ENCODE measurements at places on chromosomes 12 and 14. TPM values are rescaled to one million over a fixed set of nuclear protein-coding genes. Genes with fewer than 3 reads are reported as not detected.
A peak's percentile ranks its signal among the peaks of the same experiment; 100 is the strongest.

Gene MLF2
- total RNA-seq, result 236 TPM

Gene PLEKHH1
- total RNA-seq, result under 0.01 TPM

Gene LTBR
- 19.7 TPM for total RNA-seq

Gene FBLN5
- total RNA-seq, result 9.7 TPM

Gene PRICKLE1
- 21.3 TPM for total RNA-seq

Gene NKX2-1
- not detected for total RNA-seq

Gene GAS2L3
- total RNA-seq, result 15.6 TPM

Gene ACRBP
- total RNA-seq, result not detected

GRCh38 chr14:93733231-93733630 is 55.1 kb downstream of the PRIMA1 start:
- no peak overlapping the region for H3K4me3 ChIP-seq
- no peaks in the 10 kb centered on the region for H3K4me1 ChIP-seq
- H3K36me3 ChIP-seq, result no peaks in the 10 kb centered on the region
- H3K27me3 ChIP-seq, result no peaks in the 10 kb centered on the region

GRCh38 chr12:19739195-19739776 is 300.0 kb downstream of the AEBP2 start:
- H3K27me3 ChIP-seq, result no peaks in the 10 kb centered on the region
- H3K4me3 ChIP-seq, result no peak overlapping the region
- peak; percentile 75 for DNase-seq
- H3K36me3 ChIP-seq, result no peaks in the 10 kb centered on the region
- H3K27ac ChIP-seq, result no peak overlapping the region

DNA sequence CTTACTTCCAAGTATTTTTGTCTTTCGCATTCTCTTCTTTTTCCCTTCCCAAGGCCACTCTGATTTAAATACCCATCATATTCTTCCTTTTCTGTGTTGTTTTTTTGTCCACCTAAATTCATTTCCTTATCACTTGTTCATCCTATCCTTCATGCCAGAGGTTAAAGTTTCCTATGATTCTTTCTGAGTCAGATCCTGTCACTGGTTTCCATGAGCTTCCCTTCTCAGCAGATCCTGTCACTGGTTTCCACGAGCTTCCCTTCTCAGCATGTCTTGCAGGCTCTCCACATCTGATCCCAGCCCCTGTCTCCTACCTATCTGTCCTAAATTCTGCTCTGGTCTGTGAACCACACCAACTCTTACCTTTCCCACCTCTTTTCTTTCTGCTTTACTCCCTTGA is 311.8 kb upstream of the RGS6 start:
- H3K27ac ChIP-seq, result no peak overlapping the region
- no peak overlapping the region for H3K4me3 ChIP-seq
- no peaks in the 10 kb centered on the region for H3K27me3 ChIP-seq
- H3K36me3 ChIP-seq, result peaks cover 6% of the 10 kb centered on the region

GRCh38 chr12:106595268-106595667 is 12.5 kb downstream of the RFX4 start:
- no peaks in the 10 kb centered on the region for H3K36me3 ChIP-seq
- peaks cover 24% of the 10 kb centered on the region for H3K27me3 ChIP-seq
- no peak for DNase-seq
- no peaks in the 10 kb centered on the region for H3K4me1 ChIP-seq
- no peak overlapping the region for H3K4me3 ChIP-seq
- no peak overlapping the region for H3K27ac ChIP-seq

- peaks cover 8% of the 10 kb centered on the region for H3K4me1 ChIP-seq
- no peak overlapping the region for H3K4me3 ChIP-seq
- H3K36me3 ChIP-seq, result no peaks in the 10 kb centered on the region
- H3K27ac ChIP-seq, result no peak overlapping the region
- H3K27me3 ChIP-seq, result no peaks in the 10 kb centered on the region
These were observed 55.1 kb downstream of the CMAS start for GRCh38 chr12:22100958-22101748.

DNA sequence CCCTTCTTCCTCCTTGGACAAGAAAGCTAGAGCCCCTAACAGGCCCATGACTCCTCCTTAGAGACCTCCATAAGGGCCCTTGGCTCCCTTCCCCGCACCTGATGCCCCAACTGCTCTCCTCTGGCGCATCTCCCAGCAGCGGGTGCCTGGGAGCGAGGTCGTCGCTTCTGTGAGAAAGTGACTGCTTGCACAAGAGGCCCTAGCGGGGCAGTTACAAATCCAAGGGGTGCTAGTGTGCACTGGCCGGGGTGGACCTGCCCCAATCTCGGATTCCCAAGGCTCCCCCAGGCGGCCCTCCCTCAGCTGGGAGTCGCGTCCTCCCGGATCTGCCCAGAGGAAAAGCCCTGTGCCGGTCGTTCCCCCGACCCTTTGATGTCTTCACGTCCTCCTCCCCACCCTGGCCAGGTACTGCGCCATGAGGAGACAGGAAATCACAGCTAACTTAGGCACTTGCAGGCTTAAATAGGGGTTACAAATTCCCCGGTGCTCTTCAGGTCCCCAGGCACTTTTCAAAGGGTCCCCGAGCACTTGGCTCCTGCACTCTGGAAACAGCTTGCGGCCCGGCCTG is 2.8 kb downstream of the NKX2-8 start:
- peaks cover 67% of the 10 kb centered on the region for H3K27me3 ChIP-seq
- H3K36me3 ChIP-seq, result no peaks in the 10 kb centered on the region
- H3K4me3 ChIP-seq, result no peak overlapping the region
- H3K27ac ChIP-seq, result no peak overlapping the region
- no peak for DNase-seq

GRCh38 chr12:43221216-43221615 is 330.8 kb downstream of the ADAMTS20 start:
- no peak overlapping the region for H3K4me3 ChIP-seq
- peaks cover 8% of the 10 kb centered on the region for H3K27me3 ChIP-seq
- no peak overlapping the region for H3K27ac ChIP-seq
- H3K4me1 ChIP-seq, result no peaks in the 10 kb centered on the region
- DNase-seq, result no peak
- H3K36me3 ChIP-seq, result no peaks in the 10 kb centered on the region

DNA sequence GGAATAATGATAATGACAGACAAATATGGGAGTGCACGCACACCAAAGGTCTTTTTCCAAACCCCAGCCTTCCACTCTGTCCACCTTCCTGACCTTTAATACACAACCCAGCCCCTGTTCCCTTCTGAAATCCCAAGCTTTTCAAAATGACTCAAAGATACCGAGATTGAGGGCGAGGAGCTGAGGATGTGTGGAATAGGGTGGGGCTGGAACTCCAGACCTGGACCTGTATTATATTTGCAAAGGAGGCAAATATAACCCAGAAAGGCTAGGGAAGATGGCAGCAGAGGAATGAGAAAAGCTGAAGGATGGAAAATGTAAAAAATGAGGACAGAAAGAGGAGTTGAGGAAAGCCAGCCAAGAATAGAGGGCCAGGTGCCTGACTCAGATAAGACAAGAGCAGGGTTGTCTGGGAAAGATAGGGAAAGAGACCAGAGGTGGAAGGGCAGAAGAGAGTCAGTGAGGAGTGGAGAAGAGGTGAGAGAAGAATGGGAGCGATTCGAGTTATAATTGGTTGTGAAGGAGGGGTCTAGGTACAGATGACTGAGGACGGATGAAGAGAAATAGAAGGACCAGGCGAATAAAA is 1.0 kb upstream of the PTMS start:
- peaks cover 22% of the 10 kb centered on the region for H3K4me1 ChIP-seq
- DNase-seq, result no peak
- peaks cover 5% of the 10 kb centered on the region for H3K36me3 ChIP-seq
- no peaks in the 10 kb centered on the region for H3K27me3 ChIP-seq
- H3K27ac ChIP-seq, result peak overlapping the region; percentile 85

- H3K4me3 ChIP-seq, result no peak overlapping the region
- no peaks in the 10 kb centered on the region for H3K36me3 ChIP-seq
- no peak for DNase-seq
- no peaks in the 10 kb centered on the region for H3K27me3 ChIP-seq
These were observed 33.9 kb downstream of the ARF6 start for GRCh38 chr14:49926803-49927202.

- no peaks in the 10 kb centered on the region for H3K27me3 ChIP-seq
- no peaks in the 10 kb centered on the region for H3K36me3 ChIP-seq
- no peak overlapping the region for H3K27ac ChIP-seq
- no peak for DNase-seq
- peaks cover 2% of the 10 kb centered on the region for H3K4me1 ChIP-seq
These were observed 124.0 kb downstream of the BTG1 start for GRCh38 chr12:92021666-92022035.

DNA sequence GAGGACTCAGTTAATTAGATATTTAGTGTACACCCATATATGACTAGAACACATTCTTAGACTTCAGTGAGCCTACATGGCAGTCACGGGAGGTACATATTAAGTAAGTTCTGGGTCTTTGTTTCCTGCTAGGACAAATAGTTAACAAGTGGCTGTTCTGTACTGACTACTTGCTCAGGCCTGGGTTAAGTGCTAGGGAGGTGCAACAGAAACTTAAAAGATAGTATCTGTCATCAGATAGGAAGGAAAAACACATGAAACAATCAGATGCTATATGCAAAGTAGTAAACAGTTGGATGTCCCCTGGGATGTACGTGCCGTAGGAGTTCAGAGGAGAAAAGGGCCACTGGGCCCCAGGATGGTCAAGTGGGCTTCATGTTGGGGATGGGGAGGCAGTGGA is 59.5 kb downstream of the SLC4A8 start:
- no peaks in the 10 kb centered on the region for H3K27me3 ChIP-seq
- no peak for DNase-seq
- peaks cover 2% of the 10 kb centered on the region for H3K4me1 ChIP-seq

DNA sequence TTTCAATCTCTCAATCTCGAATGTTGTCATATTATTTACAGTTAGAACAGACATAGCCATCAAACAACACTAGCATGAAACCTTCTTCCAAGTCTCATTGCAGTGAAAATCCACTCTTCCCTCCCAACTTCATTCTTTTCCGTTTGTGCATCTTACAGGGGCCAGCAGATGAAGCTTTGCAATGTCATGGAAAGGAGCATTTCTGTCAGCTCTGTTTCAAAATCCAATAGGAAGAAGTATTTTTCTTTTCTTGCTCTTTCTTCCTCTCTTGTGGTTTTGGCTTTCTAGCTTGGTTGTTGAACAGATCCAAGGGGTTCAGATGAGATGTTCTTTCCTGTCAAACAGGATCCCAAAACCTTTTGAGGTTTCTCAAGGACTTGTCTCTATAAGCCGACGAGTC is 416.6 kb downstream of the AEBP2 start:
- H3K27ac ChIP-seq, result peak overlapping the region; percentile 58
- H3K36me3 ChIP-seq, result no peaks in the 10 kb centered on the region
- DNase-seq, result no peak
- H3K27me3 ChIP-seq, result no peaks in the 10 kb centered on the region
- no peak overlapping the region for H3K4me3 ChIP-seq

DNA sequence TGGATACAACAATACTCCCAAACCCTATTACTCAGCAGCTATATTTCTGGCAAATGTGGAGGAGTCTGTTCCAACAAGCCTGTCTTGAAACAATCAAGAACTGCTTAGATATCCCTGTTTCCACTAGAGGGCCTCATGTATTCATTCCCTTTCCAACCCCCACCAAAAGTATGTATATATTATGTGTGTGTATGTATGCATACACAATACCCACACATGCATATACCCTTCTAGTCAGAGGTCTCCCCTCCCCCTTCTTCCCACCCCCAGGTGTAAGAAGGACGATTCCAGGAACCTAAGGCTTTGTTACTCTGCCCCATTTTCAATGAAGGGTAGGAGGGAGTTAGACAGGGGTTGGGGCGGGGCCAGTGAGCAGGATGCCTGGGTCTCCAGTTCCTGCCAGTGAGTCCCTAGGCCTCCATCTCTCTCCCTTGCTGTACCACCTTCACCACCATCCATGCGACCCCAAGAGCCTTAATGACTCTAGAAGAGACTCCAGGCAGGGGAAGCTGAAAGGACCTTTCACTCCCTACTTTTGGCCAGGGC is at the start of gene DGKA:
Gene DGKA (plus strand): TSS at position 392 of the 546 bp plus-strand sequence. CDS start 5,342 bp downstream, outside the sequence.
- no peaks in the 10 kb centered on the region for H3K27me3 ChIP-seq
- DNase-seq, result peak; percentile 85
- H3K4me3 ChIP-seq, result peak within 1 kb of the TSS; percentile 78
- H3K27ac ChIP-seq, result peak within 1 kb of the TSS; percentile 84

DNA sequence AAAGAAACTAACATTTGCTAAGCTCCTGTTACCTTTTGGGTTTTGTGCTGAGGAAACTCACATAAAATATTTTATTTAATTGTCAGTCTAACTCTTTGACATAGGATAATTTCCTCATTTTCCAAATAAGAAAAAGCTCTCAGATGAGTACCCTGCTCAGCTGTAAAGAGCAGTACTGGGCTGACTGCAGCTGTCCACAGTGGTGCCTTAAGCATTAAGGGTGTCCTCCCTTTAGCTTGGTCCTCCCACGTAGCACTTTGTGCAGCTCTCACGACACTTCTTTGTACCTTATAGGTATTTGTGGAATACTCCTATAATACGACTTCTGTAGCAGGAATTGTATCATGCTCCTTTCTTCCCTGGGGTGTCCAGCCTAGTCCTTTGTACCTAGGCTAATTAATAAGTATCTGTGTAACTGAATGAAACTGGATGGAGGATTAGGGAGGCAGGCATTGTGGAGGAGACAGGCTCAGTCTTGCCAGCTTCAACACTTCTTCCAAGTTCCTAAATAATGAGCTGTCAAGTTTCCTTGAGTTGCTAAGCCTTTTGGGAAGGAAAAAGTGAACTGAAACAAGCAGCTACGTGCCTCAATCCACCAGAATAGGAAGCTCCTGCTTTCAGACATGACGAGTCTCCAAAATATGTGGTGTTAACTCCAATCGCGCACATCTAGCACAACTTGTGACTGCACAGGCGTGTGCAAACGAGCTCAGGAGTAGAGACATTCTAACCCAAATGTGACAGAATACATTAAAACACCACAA is 123.0 kb downstream of the SLC38A4 start:
- H3K4me1 ChIP-seq, result no peaks in the 10 kb centered on the region
- no peaks in the 10 kb centered on the region for H3K36me3 ChIP-seq
- no peaks in the 10 kb centered on the region for H3K27me3 ChIP-seq
- no peak overlapping the region for H3K4me3 ChIP-seq

DNA sequence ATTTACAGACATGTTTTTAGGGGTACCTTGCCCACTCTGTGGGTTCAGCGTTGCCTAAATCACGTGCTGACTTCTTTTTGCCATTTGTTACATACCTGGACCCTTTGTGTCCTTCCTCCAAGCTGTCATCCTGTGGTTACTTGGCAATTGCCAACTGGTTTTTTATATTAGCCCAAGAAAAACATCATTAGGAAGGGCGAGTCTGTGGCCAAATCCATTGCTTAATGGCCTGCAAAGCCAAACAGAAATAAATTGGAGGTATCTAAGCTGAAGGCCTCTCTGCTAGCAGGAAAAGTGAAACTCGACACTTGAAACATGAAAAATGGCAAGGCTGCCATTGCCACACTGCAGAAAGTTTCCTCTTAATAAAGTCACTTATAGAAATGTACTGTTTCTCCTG is 190.4 kb downstream of the NUAK1 start:
- no peak overlapping the region for H3K27ac ChIP-seq
- H3K27me3 ChIP-seq, result no peaks in the 10 kb centered on the region
- H3K4me1 ChIP-seq, result no peaks in the 10 kb centered on the region
- no peak overlapping the region for H3K4me3 ChIP-seq
- DNase-seq, result peak; percentile 23

GRCh38 chr12:113194971-113195391 is 9.5 kb downstream of the RITA1 start:
- H3K4me1 ChIP-seq, result peaks cover 9% of the 10 kb centered on the region
- H3K36me3 ChIP-seq, result peaks cover 10% of the 10 kb centered on the region
- no peak overlapping the region for H3K4me3 ChIP-seq
- no peaks in the 10 kb centered on the region for H3K27me3 ChIP-seq

All from IMR-90 (cell line).